Ascending aorta (tissue), 2 donors: ENCODE measurements at places on chromosomes 16 and 17. TPM values are rescaled to one million over a fixed set of nuclear protein-coding genes. Genes with fewer than 3 reads are reported as not detected.

GRCh38 chr17:43909537-43910231 is 2.3 kb upstream of the MPP2 start:
- no peak for DNase-seq

GRCh38 chr17:81161536-81161935 is 3.8 kb upstream of the PVALEF start:
- DNase-seq = no peak

DNA sequence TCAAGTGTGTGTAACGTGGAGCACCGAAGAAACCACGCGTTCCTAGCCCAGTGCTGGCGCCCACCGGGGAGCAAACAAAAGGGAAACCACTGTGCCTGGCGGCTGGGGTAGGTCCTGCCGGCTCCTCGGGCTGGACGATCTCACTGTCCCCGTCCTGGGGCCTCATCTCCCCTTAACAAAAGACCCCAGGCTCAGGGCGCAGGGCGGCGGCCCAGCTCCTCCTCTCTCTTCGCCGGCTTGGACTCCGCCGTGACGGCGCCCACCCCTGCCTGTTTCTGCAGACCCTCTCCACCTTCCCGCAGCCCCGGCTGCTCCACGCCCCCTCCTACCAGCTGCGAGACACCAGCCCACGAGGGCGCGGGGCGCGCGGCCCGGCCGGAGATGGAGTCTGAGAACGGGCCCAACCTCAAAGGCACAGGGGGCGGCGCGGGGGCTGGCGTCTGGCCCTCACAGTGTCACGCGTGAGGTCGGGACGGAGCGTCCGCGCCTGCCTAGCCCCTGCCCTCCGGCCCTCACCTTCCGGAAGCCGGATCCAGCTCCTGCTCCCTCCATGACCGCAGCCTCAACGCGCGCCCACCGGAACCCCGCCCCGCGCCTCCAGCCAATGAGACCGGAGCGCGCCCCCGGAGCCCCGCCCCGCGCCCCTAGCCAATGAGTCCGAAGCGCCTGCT is at the start of gene CENPX:
Gene CENPX, minus strand, starts transcription at position 569 of the 671 bp plus-strand sequence. Its CDS starts 17 bp downstream, at position 552.
- DNase-seq = no peak

CRHR1 gene
- not detected for total RNA-seq

TEKT5 gene
- total RNA-seq = not detected

ZNF423 gene
- total RNA-seq = 42.9 TPM
